ENCODE measurements at places on chromosomes 6 and 20.
A peak's percentile ranks its signal among the peaks of the same experiment; 100 is the strongest.

GRCh38 chr6:38997128-38997761, 51.3 kb upstream of the GLP1R start:
- DNase-seq: no peak

DNA sequence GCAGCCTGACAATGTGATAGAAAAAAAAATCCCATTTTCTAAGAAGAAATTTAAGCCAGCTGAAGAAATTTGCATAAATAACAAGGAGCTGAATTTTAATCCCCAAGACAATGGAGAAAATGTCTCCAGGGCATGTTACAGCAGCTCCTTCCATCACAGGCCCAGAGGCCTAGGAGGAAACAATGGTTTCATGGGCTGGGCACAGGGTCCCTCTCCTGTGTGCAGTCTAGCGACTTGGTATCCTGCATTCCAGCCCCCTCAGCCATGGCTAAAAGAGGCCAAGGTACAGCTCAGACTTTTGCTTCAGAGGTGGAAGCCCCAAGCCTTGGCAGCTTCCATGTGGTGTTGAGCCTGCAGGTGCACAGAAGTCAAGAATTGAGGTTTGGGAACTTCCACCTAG, 73.1 kb downstream of the C6orf118 start:
- DNase-seq: no peak

DNA sequence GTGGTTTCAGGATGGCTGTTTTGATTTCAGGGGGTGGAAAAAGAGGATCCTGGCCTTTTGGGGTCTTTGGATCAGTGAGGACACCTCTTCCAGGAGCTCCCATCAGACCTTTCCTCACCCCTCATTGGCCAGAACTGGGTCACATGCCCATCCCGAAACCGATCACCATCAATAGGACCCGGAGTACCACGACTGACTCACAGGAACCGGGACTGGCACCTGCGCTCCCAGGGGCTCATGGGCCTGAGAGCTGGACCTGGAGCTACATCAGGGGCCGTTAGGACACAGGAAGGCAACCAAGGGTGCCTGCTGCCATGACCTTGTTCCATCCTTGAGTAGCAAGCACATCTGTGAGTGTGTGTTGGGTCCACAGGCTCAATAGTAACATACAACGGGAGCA, 180.4 kb downstream of the BMP7 start:
- DNase-seq: no peak

GRCh38 chr6:117156741-117157140, 108.6 kb upstream of the VGLL2 start:
- no peak for DNase-seq

- no peak for DNase-seq
Measured at GRCh38 chr6:106025655-106026054, 60.5 kb upstream of the PRDM1 start.

- DNase-seq: no peak
Measured at GRCh38 chr20:43955750-43956191, 41.1 kb downstream of the TOX2 start.

DNA sequence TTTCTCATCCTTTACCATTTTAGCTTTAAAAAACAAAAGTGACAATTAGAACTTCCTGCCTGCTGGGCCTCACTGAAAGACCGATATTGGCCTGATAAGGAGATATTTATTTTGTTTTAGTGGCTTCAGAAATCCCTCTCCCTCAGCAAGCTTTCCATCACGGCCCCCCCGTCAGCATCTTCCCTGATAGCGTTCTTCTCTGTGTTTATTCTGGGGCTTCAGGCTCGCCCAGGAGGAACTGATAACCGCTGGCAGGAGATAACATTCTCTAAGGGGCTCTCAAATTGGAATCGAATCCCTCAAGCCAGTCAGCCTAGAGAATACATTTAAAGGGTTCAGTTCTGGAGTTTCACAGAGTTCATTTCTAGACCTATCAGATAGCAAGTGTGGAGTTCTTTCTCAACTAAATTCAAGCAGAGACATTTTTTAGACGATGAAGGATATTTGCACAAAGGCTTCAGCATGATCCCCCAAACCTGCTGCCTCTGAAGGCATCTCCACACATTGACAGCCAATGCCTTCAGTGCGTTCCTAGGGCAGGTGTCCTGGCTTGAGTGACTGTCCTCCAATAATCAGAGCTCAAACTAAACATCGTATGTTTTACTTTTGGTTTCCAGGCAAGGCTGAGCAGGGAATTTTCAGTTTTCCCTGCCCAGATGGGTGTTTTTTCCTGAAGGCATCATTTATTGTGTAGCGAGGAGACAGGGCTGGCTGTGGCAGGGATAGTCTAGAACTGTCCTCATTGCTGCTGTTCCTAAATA, 17.0 kb downstream of the PRDM1 start:
- no peak for DNase-seq

DNA sequence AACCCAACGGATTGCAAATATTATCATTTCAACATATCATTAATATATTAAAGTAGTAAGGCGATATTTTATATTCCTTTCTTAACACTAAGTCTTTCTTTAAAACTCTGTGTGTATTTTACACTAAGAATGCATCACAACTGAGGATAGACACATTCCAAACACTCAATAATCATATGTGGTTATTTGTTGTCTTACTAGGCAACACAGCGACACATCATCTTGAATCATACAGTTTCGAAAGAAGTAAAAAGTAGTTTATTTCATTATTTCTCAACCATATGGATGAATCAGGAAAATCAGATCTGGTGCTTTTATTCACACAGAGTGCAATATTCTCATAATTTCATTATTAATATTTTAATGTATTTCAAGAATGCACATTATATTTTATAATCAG, 662.4 kb downstream of the EPHA7 start:
- DNase-seq: peak; percentile 1

DNA sequence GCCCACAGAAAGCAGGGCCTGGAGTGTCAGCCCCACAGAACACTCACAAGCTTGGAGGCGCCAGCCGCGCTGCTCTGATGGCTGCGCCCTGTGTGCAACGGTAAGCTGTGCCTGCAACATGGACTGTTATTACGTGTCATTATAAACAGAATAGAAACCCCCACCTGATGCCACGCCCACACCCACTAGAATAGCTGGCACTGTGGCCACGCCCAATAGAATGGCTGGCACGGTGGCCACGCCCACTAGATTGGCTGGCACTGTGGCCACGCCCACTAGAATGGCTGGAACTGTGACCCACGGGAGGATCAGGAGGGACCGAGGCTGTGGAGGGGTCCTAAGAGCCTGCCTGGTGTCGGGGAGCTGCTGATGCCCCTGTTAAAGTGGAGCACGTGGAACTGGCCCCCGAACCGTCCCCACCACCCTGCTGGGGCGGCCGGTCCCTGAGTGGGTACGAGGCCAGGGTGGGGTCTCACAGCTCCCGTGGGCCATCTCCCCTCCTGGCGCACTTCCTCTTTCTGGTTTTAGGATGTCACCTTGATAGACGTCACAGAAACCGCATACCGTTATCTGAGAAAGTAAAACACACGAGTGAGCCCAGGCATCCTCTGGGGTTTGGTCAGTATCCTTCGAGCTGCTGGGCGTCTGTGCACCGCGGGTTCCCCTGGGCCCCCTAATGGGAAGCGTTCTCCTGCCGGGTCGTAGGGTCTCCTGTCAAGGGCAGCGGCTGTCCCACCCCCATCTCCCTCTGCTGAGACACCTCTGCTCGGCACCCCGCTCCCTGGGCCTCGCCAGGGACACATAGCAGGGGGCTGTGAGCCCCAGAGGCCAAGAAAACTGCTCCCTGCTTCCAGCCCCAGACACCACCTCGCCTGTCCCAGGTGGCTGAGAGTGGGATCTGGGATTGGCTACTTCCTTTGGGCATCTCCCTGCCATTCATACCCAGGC, 25.4 kb downstream of the SLC17A9 start:
- peak; percentile 58 for DNase-seq

GRCh38 chr6:1297746-1298145, 14.2 kb upstream of the FOXQ1 start:
- DNase-seq: no peak

GRCh38 chr6:22068561-22069305, 228.1 kb downstream of the PRL start:
- DNase-seq: no peak

DNA sequence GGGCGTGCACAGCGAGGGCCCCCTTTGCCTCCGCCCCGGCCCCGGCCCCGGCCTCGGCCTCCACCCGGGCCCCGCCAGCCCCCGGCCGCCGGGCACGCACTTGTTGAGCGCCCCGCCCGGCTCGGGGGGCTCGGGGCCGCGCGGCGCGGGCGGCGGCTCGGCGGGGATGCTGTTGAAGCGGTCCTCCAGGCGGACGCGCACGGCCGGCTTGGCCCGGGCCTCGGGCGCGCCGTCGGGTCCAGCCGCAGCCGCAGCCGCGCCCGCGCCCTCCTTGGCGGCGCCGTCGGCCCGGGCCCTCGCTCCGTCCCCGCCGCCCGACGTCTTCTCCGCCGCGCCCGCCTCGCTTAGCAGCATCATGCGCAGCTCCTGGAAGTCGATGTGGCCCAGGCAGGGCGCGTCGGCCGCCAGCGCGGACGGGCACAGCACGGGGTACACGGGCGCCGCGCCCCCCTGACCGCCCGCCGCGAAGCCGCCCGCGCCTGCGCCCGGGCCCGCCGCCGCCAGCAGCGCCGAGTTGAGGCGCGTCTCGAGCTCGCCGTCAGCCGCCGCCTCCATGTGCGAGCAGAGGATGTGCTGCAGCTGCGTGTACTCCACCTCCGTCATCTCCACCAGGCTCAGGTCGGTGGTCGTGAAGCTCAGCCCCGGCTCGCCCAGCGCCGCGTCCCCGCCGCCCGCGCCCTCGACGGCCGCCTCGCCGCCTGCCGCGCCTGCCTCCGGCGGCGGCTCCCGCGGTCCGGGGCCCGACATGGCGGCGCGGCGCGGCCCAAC, 514 bp downstream of the TCFL5 start:
- peak; percentile 7 for DNase-seq

DNA sequence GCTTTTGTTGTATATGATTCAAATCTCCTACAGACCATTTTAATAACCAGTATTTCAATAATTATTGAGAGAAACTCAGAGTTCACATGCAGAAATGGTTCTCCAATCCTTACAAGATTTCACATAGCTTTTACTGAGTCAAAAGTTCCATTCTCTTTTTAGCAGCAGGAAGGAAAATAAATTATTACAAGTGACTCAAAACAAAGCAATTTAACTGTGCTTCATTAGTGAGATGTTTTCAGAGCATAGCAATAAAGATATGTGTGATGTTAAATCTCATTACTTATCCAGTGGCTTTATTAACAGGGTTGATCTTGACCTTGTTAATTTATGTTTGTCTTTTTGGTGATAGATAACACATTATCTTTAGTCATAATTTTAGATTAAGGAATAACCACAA, 22.0 kb downstream of the KIF13A start:
- no peak for DNase-seq

- no peak for DNase-seq
Measured at GRCh38 chr6:10719964-10720264, 3.0 kb upstream of the TMEM14C start.

- DNase-seq: no peak
Measured at GRCh38 chr20:32183947-32184635, 23.5 kb downstream of the PLAGL2 start.

DNA sequence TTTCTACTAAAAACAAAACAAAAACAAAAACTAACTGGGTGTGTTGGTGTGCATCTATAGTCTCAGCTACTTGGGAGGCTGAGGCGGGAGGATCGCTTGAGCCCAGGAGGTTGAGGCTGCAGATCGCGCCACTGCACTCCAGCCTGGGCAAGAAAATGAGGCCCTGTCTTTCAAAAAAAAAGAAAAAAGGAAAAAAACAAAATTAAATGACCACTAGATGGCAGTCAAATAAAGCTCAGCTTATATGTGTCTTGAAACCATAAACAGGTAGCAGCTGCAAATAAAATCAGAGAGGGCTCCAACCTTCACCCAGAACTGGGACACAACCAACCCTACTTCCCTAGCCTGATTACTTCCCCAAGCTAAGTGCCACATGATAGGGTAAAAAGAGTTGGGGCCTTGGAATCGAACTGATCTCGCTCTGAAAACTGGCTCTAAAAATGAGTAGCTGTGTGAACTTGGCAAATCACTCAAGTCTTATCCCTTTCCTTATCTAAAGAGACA, 67.1 kb upstream of the ADGRF4 start:
- DNase-seq: peak; percentile 50

DNA sequence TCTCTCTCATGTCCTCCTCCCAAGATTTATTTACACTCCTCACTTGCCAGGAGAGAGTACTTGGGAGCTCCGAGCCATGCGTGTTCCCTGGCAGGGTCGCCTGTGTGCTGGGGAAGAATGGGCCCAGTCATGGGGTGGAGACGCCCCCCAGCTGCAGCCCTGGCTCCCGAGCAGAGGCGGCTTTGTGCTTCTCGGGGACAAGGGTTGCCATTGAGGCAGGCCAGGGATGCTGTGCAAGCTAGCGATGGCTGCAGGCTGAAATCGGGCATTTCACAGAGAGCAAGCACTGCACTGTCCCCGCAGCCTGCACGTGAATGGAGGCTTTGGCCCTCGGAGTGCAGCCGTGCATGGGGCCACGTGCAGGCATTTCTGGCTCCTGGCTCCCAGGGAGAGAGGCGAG, 23.8 kb downstream of the PHACTR3 start:
- no peak for DNase-seq
